Renal pelvis (tissue), 12 donors: ENCODE measurements at places on chromosomes 7 and 10. TPM values are rescaled to one million over a fixed set of nuclear protein-coding genes. Genes with fewer than 3 reads are reported as not detected.
A peak's percentile ranks its signal among the peaks of the same experiment; 100 is the strongest.

KCP gene
- 20.7 TPM for polyA plus RNA-seq

LBX1 gene
- not detected for polyA plus RNA-seq

NYAP1 gene
- polyA plus RNA-seq, result 2.4 TPM

DMBT1 gene
- polyA plus RNA-seq, result 0.04 TPM

KBTBD2 gene
- 50.3 TPM for polyA plus RNA-seq

CYP2C18 gene
- polyA plus RNA-seq, result 0.73 TPM

HOXA5 gene
- 76.9 TPM for polyA plus RNA-seq

GNGT1 gene
- polyA plus RNA-seq, result not detected

GRCh38 chr7:38525857-38526256 is 105.3 kb downstream of the AMPH start:
- no peak for DNase-seq

- DNase-seq, result no peak
Observed at GRCh38 chr10:5450605-5451384, 38.4 kb downstream of the NET1 start.

GRCh38 chr7:86648169-86648568 is 4.5 kb downstream of the GRM3 start:
- no peak for DNase-seq

GRCh38 chr10:100186253-100187212 is 704 bp upstream of the ERLIN1 start:
- DNase-seq, result peak; percentile 31

DNA sequence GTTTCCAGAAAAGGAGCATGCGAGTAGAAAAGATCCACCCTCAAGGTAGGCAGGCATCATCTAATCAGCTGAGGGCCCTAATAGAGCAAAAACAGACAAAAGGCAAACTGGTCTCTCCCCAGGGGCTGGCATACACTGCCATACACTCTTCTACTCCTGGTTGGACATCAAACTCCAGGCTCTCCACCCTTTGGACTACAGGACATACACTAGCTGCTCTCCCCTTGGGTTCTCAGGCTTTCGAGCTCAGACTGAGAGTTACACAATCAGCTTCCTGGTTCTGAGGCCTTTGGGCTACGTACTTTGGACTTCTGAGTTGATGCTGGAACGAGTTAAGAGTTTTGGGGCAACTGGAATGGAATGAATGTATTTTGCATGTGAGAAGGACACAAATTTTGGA is 50.9 kb upstream of the TM9SF3 start:
- no peak for DNase-seq

DNA sequence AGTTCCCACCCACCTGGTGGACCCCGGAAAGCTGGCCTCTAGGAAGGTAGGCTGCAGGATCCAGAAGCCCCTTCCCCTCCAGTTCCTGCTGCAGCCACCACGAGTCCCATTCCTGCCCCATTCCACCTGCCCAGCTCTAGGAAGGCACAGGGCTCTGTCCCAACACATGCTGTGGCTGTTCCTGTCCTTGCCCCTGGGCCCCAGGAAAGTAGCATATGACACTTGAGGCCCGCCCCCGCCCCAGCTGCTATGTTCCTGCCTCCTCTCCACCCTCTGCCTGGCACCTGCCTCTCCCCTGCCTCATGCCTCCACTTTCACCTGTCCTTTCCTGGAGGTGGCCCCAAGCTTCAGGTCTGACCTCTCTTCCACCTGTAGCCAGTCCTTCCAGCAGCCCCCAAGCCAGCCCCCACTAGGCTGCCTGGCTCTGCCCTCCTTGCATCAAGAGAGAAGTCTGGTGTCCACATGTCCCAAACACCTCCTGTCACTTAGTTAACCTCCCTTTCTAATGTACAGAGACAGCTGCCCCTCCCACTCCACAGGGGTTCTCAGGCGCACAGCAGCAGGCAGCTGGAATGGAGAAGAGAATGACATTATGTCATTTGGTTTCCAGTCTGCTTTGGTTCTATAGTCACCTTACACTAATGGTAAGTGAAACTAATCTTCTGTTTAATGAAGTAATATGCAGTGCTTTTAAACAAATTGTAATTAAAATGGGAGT is 22.7 kb downstream of the YKT6 start:
- DNase-seq, result no peak

DNA sequence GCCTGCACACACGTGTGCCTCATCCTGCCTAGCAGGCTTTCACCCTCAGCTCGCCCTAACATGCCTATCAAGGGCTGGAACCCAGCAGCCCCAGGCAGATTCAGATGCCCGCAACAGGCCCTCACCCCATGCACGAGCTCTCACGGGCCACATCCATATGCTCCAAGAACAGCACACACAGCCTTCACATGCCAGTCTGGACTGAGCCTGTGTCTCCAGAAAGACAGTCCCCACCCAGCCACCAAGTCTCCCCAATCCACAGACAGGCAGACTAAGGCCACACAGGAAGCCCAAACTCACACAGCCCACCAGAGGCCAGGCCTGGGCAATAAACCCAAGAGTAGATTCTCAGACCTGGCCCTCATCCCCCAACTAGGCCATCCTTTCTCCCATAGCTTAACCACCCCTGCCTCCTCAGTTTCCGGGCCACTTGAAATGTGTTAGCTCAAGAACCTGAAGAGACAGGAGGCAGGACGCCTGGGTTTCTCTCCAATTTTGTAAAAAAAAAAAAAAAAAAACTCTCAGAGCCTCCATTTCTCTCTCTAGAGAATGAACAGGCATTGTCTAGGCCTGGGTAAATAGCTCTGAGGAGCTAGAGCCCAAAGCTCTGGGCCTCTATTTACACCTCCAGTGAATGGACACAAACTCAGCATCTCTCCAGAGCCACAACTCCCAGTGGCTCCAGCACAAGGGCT is 6.8 kb downstream of the LDB1 start:
- no peak for DNase-seq

GRCh38 chr7:158602905-158603772 is 15.5 kb upstream of the PTPRN2 start:
- DNase-seq, result no peak

GRCh38 chr10:71551970-71552369 is 155.2 kb downstream of the CDH23 start:
- DNase-seq, result no peak

GRCh38 chr10:98576096-98576495 is 129.4 kb upstream of the HPS1 start:
- DNase-seq, result no peak

- DNase-seq, result peak; percentile 71
Observed at GRCh38 chr10:54800741-54801421, at the start of gene PCDH15. Gene PCDH15, minus strand, starts transcription at chr10:54801231. Its CDS starts 136,969 bp downstream, at chr10:54664262.

DNA sequence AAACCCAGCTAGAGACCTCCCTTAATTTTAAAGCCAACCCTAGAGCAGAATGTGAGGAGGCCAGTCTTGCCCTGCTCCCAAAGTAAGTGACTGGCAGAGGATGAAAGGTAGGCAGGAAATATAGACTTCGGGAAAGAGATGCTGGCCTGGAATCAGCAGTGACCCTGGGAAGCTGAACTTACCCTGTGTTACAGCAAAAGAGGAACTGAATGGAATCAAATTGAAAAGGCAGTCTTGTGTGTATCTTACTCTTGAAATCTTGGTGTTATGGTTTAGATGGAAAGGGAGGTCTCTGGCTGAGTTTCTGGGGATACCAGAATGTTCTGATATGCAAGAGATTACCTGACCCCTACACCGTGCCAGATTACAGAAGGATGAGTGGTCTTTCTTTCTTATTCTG is 7.9 kb upstream of the CFAP43 start:
- no peak for DNase-seq

DNA sequence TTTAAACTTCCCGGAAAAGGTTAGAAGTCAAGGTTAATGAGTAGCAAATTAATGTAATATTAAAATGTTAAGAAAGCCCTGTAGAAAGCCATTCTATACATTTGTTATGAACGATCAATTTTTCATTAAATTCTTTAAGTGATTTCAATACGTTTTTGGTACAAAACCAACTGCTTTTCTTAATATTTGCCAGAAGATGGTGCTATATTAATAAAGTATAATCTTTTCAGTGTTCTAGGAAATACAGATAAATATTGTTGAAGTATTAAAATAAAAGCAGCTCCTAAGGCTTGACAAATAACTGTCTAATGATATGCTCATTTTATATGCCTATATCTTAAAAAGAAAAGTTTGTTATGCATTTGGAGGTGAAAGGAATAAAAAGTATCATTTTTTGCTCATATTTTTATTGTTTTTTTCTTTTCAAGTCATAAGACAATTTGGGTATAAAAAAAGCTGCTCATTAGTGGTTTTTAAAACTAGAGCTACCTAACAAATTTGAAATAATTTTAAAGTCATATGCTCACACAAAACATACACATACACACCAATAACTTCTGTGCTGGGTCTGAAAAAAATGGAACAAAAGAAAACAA is 130.3 kb upstream of the POT1 start:
- peak; percentile 12 for DNase-seq
